WERI-Rb-1 (cell line): ENCODE measurements at places on chromosomes 6 and 20.

DNA sequence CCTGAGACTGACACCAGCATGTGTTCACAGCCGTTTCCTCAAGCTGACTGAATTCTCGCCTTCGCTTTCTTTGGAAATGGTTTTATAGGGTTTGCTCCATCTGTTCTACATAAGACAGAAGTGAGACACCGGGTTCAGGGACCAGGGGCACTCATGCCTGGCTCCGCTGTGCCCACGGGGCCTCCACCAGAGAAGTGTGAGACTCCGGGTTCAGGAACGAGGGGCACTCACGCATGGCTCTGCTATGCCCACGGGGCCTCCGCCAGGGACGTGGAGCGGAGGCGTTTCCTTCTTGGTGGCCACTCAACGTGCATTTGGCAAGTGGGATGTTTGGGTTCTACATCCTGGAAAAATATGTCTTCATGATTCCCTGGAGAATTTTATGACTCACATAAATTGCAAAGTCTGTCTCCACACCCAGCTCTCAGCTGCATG is 106.6 kb downstream of the RNASET2 start:
- DNase-seq: no peak

DNA sequence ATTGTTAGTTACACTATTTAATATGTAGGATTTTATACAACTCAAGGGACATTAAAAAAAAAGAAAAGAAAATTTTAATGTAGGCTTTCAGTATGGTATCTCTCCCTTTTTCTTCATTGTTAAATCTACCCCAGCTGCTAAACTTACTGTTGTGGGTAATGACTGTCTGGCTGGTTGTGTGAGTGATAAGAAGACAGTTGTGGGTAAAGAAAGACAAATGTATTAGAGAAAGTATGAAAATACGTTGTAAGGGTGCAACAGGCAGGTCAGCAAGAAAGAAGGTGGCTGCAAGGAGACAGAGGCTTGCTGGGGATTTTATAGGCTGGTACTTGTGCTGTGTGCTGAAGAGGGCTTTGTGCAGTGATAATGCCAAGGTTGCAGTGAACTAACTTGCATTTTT is 91.4 kb upstream of the FOXO3 start:
- DNase-seq: no peak

DNA sequence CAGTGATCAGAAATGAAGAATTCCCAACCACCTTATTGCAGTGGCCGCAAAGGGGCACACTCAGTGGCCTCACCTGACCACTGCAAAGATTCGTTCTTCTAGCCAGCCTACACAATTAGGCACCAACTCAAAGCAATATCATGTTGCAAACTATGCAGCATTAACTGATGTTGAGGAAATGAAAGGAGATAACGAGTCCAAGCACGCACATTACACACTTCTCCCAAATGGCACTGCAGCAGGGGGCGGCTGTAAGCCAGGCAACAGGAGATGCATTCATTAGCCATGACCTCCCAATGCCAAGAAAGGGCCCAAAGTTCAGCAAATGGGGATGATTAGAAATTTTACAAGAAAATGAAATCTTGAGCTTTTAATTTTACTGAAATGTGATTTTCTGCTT is 39.3 kb downstream of the ATXN1 start:
- DNase-seq: no peak

- no peak for DNase-seq
Observed at GRCh38 chr6:143339223-143339622, 111.3 kb downstream of the ADAT2 start.

GRCh38 chr6:21947731-21948386 is 349.0 kb downstream of the PRL start:
- DNase-seq: no peak

DNA sequence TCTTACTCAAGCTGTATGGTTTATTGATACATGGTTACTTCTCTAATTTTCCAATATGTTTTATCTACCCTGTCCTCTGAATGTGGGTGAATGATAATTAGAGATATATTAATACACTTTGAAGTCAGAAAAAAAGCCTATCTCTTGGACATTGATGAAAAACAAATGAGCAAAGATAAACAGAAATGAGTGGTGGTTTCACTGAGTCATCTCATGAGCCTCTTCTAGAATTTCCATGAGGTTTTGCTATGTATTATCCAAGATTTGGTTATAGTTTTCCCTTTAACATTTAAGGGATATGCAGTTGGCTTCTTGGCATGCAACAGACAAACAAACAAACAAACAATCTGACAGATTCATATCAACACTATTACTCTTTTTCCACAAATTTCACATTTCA is 586.8 kb downstream of the RFPL4B start:
- no peak for DNase-seq

DNA sequence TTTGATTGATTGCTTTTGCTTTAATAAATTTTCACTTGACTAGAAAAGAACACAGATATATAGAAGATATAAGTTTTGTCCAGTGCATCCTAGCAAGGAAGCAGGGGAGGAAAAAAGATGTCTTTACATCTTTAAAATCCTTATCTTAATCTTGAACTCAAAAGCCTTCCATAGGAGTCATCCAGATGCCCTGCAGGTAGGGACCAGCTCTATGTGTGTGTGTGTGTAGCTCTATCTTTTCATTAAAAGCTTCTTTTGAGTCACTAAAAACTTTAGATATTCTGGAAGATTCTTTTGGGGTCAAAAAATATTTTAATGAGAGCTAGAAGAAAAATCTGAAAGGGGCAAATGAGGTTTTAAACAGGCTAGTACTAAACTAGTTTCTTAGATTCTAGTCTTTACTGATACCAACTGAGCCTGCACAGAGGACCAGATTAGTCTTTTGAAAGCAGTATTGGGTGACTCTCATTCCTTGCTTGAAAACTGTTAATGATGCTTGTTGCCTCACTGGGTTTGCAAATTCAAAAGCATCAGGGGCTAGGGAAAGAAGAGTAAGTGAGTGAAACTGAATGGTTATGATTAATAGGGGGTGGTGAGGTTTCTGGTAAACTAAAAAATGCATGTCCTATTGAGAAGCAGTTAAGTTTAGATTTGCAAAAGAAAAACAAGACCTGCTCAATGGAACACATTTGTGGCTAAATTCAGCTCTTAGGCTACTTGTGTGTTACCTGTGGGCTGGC is 40.6 kb upstream of the JAG1 start:
- no peak for DNase-seq

- DNase-seq: no peak
Observed at GRCh38 chr6:20620043-20620442, 85.8 kb downstream of the CDKAL1 start.

DNA sequence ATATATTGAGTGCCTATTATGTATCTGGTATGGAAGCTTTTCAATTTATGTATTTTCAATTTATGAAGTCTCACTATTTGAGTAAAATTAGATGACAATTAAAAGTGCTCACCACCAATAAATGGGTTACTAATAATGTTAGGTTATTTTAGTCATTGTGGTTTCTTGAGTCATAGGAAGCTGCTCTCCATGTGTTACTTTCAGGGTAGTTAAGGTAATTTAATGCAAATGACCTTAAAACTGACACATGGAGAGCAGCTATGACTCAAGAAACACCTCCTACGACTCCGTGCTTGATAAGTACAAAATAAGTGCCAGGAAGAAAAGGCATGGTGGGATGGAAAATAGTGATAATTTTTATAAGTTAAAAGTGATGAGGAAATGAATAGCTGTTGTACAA is 16.5 kb upstream of the TINAG start:
- DNase-seq: no peak

DNA sequence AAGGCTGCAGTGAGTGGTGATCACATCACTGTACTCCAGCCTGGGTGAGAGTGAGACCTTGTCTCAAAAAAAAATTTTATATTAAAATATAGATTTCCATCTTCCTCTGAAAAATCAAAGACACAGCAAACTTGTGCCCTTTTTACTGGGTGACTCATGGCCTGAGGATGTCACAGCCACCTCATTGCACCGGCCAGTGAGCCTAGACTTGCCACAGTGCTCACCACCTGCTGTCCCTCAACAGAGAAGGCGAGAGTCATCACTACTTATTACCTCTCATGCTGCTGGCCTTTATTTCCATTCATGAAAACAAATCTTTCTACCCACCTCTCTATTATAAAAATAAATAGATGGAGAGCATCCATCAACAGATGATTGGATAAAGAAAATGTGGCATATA is 295.8 kb downstream of the PREX1 start:
- no peak for DNase-seq

GRCh38 chr20:62686869-62687830 is 21.5 kb upstream of the NTSR1 start:
- no peak for DNase-seq
